ENCODE measurements at places on chromosomes 4 and X.

DNA sequence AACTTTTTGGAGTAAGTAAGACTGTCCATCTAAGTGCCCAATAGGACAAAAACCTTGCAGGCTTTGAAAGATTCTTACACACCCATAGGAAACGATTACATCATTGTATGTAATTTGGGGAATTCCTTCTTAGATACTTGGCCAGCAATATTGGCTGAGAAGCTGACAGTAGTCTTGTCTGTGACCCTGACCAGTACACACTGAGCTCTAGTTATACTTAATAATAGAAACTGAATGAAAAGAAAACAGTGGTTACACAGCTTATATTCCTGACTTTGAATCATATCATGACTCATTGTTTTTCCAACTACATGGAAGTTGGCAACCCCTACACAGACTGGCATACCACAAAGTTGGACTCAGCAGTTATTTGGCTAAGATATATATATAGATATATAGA is 7.1 kb upstream of the TLR2 start:
- peak; percentile 75 for DNase-seq

DNA sequence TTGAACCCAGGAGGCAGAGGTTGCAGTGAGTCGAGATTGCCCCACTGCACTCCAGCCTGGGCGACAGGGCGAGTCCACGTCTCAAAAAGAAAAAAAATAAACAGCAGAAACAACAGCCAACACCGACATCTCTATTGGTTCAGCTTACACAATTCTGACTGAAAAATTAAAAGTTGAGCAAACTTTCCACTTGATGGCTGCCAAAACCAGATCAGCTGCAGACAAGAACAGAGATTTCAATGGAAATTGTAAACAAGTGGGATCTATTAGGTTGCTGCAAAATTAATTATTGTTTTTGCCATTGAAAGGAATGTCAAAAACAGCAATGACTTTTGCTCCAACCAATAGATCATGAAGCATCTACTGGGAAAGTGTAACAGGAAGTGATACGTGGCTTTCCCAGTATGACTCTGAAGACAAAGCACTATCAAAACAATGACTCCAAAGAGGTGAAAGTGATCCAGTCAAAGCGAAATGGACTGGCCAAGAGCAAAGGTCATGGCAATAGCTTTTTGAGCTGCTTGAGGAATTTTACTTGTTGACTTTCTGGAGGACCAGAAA is 26.3 kb downstream of the UPF3B start:
- no peak for DNase-seq

GRCh38 chr4:74056858-74057562 is 18.5 kb upstream of the CXCL3 start:
- DNase-seq, result no peak

DNA sequence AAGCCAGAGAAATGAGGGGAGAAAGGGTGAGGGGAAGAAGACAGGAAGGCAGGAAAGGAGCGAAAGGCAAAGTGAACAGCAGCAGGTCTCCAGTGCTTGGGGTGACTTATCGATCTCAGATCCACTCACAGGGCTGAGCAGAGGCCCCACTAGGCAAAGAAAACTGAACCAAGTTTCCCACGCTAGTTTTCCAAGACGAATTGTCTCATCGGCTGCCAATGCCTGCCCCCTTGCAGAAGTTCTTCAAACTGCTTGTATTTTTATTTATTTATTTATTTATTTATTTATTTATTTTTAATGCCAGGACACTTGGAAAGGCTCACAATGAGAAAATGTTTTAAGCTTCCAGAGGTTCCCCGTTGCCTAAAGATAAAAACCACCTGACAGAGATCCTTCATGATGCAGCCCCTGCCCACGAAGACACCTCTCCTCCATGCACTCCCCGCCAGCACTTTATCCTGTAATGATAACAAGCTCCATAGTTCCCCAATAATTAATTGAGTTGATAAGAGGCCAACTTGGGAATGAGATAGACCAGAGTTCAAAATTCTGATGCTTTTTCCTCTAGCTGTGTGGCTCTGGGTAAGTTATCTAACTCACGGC is 43.2 kb downstream of the QDPR start:
- DNase-seq, result no peak

GRCh38 chr4:152971053-152971452 is 34.9 kb downstream of the FHDC1 start:
- DNase-seq, result no peak

DNA sequence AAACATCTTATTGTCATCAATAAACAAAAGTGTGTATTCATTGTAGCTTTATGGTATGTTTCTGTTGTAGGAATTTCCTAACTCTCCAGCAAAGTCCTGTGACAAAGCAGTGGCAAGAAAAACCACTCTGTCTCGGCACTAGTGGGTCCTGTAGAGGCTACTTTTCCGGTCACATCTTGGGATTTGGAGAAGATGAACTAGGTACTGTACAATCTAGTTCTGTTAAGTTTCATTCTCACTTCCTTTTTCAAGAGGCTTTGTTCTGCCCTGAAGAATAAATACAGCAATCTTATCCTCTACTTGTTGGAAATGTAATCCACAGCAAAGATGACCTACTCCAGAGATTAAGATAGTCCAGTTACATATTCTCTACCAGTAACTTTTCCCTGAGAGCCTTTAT is 69.3 kb downstream of the HHIP start:
- no peak for DNase-seq

GRCh38 chr4:48403779-48404178 is 62.5 kb downstream of the SLAIN2 start:
- DNase-seq, result no peak

GRCh38 chrX:148193759-148194158 is 212.6 kb downstream of the FMR1NB start:
- DNase-seq, result no peak

- DNase-seq, result no peak
These were observed 187.8 kb upstream of the NHS start for GRCh38 chrX:17187136-17187756.

GRCh38 chr4:94897023-94897422 is 139.3 kb downstream of the BMPR1B start:
- no peak for DNase-seq

GRCh38 chr4:71553605-71554004 is 214.8 kb downstream of the SLC4A4 start:
- DNase-seq, result no peak

- DNase-seq, result no peak
These were observed 127.2 kb downstream of the CHRNA9 start for GRCh38 chr4:40462326-40462725.

Measured in epithelial cell of prostate (primary cell).